CD4-positive, alpha-beta T cell treated with Interleukin-2 at 100 ng/mL for 4 hours (primary cell): ENCODE measurements at places on chromosomes 2 and 18.

- no peak for DNase-seq
These were observed 41.6 kb downstream of the LPIN1 start for GRCh38 chr2:11787991-11788390.

DNA sequence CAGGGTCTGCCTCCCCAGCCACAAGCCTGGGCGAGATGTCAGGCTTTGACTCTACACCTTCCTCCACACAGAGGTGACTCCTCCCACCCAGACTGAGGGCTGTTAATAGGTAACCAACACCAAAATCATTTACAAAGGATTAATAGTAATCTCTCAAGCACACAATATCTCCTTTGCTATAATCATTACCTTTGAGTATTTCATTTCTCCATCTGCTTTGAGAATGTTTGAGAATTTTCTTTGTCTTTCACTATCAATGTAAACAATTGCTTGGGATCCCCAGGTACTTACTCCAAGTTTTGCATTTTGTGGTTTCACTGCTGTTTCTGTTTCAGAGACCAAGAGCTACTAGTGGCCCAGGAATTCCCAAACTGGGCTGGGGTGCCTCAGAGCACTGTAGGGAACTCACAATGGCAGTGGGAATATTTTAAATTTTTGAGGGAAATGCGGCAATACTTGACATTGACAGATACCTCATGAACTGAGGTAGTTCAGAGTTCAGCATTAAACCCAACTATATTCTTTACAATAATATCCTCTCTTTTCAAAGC is 166.4 kb upstream of the MGAT5 start:
- DNase-seq, result no peak

DNA sequence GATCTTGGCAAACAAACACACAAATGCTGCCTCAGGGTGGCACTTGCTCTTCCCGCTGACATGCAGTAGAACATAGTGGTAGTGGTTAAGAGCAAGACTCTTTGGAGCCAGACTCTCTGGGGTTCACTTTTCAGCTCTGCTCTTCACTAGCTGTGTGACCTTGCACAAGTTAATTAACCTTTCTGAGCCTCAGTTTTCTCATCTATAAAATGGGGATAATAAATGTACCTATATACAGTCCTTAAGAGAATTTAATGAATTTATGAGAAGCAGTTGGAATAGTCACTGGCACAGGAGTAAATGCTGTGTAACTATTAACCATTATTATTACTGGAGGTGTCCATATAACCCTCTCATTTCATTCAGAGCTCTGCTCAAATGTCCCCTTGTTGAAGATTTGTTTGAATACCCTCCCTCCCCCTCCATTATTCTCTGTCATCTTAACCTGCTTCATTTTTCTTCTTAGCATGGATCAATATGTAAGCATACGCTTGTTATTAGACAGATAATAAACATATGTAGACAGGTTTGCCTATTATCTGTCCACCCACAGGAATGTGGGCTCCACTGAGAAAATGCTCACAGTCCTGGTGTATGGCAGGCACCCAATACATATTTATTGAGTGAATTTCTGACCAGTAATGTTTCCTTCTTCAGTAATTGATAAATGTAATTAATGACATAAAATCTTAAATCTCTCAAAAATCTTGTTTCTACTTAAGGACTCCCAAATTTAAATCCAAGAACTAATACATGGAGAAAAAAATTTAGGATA is 64.5 kb downstream of the TSPYL6 start:
- no peak for DNase-seq

GRCh38 chr2:200470230-200470629 is 39.6 kb downstream of the KCTD18 start:
- no peak for DNase-seq

DNA sequence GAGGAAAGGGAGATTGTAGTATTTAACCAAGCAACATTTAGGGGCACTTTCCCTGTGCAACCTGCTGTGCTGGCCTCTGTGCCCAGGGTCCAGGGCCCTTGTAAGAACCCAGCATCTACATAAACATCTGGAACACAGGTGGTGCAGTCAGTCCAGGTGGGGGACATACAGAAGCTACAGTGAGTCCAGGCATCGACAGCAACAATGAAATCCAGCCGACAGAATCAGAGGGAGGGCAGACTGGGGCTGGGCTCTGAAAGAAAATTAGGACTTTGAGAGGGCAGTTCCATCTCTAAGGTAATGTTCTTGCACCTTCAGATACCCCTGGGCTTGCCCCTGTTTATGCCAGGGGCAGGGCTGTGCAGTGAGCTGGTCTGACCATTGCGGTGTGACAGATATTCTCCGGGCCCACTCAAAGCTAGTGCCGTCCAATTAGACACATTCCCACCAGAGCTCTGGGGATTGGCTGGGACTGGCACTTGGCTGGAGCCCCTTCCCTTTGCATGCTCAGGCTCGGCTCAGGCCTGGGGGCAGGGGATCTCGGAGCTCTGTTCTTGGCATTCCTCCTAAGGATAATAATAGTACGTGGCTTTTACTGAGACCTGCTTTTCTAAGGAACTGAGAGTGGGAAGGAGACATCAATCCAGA is 5.4 kb downstream of the LBH start:
- no peak for DNase-seq

- DNase-seq, result no peak
These were observed 35.5 kb downstream of the ICOS start for GRCh38 chr2:203972066-203972465.

GRCh38 chr2:216016581-216016980 is 3.2 kb upstream of the MREG start:
- peak; percentile 15 for DNase-seq

DNA sequence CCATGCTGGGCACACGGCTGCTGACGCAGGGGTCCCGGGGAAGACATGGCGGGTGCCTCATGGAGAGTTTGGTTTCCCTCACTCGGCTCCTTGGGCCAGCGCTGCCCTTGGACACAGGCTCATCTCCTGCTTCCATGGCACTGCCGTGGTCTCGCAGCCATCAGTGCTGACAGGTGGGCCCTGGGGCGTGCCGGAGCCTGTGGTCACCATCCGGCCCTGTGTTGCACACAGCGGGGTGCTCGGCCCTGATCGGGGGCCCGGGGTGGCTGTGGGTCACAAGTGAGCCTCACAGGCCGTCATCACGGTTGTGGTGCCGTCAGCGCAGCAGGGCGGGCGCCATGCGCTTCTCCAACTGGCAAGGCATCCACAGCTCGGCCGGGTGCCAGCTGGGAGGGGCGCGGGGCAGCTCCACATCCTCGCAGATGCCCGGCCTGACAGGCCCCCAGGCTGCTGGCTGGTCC is 582 bp downstream of the RTP5 start:
- DNase-seq, result no peak

DNA sequence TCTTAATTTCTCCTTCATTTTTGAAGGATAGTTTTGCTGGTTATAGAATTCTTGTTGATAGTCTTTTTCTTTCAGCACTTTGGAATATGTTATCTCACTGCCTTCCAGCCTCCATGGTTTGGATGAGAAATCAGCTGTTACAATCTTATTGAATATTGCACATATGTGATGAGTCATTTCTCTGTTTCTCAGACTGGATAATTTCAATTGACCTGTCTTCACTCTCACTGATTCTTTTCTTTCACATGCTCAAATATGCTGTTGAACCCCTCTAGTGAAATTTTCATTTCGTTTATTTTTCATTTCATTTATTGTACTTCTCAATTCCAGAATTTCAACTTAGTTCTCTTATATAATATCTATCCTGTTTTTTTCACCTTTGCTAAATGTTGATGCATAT is 22.2 kb downstream of the PDK1 start:
- no peak for DNase-seq

- DNase-seq, result peak; percentile 43
These were observed 210.0 kb downstream of the RBM43 start for GRCh38 chr2:151051574-151052220.

- no peak for DNase-seq
These were observed 31.6 kb upstream of the CASP10 start for GRCh38 chr2:201151127-201151981.

- DNase-seq, result no peak
These were observed 1.2 kb downstream of the ZNF236 start for GRCh38 chr18:76823587-76824011.

DNA sequence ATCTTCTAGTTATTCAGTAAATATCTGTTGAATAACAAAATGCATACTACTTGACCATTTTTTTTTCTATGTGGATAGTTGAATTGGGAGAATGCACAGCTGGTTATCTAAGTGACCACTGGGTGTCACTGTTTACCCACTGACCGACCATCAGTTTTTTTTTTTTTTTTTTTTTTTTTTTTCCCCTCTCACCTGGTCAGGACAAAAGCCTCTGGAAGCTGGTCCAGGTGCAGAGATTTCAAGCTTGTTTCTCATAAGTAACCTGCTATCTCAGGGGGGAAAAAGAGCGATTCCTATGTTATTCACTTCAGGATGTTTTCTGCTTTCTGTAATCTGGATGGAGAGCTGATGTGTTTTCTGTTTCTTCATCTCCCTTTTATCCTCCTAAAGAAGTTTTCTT is 256.0 kb downstream of the DCDC2C start:
- DNase-seq, result no peak

- DNase-seq, result no peak
These were observed 19.6 kb upstream of the IL37 start for GRCh38 chr2:112891385-112891831.

DNA sequence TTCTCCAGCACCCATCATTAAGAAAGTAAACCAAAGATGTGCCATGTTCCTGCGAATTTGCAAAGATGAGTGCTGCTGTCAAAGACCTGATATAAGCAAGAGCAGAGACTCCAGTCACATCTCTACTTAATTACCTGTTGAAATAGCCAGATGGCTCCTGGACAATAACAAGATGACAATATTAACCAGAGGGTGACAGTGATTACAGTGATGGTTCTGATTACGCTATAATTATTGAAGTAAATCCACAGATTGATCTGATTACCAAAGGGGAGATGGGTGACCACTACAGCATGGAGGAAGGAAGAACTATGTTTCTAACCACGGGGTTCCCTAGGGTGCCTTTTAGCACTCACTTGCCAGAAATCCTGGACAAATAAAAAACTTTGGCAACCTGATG is 36.5 kb upstream of the AFF3 start:
- no peak for DNase-seq

DNA sequence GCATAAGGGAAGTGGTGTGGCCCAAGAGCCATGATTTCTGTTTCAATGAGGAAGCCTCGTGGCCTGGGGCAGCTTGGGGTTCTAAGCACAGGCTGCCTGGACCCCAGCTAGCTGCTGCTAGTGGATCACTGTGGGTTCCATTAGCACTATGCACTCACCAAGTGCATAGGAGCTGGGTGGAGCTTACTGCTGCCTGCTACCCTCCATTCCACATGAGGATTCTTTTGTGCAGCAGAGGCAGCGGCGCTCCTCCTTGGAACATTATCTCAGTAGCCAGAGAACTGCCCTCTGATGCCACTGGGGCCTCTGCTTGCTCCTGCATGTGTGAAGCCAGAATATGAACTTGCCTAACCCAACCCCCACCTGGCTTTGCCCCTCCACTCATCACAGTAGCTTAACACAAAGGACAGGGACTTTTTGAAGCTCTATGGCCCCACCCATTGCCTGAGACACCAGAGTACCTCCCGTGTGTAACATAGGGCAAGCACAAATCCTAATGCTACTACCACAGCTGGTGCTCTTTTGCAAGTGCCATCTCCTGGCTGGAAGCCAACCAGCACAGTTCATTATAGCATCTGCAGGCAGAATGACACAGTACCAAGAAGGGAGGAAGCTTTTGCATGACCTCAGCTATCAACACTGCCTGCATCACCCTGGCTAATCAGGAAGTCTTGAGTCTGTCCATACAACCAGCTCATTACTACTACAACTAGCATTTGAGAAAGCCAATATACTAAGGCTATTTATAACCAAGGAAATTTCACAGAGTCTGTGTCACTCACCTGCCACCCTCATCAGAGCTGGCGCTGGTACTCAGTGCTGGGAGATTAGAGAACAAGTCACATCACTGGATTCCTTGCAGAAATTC is 297.0 kb upstream of the GULP1 start:
- no peak for DNase-seq

GRCh38 chr2:238031751-238032150 is 29.1 kb upstream of the SCLY start:
- DNase-seq, result no peak

GRCh38 chr2:180709392-180710145 is 270.8 kb upstream of the UBE2E3 start:
- no peak for DNase-seq

DNA sequence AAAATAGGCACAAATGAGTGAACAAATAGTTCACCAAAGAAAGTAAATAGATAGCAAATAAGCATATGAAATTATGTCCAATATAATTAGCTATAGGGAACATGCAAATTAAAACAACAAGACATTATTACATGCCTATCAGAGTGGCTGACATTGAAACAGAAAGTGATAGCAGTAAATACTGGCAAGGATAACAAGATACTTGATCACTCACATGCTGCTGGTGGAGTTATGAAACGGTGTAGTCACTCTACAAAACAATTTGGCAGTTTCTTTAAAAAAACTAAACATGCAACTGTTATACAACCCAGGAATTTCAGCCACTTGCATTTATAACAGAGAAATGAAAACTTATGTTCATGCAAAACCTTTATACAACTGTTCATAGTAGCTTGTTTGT is 439.2 kb upstream of the ACVR2A start:
- DNase-seq, result peak; percentile 2

DNA sequence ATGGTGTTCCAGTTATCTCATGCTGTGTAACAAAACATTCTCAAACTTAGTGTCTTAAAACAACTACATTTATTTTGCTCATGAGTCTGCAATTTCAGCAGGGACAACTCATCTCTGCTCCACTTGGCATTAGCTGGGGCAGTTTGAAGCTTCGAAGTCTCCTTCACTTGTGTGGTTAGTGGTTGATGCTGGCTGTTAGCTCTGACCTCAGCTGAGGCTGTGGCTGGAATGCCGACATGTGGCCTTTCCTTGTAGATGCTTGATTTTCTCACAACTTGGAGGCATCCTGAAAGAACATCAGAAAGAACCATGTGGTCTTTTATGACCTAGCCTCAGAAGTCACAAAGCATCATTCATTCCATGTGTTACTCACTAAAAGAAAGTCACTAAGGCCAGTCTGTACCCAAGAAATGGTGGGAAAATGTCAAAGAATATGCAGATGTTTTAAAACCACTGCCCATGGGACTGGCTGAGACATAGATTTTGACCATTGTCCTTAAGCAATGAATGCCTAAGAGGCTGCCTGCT is 3.8 kb upstream of the TMSB10 start:
- DNase-seq, result no peak

- no peak for DNase-seq
These were observed 47.7 kb downstream of the SMAD7 start for GRCh38 chr18:48902856-48903601.

GRCh38 chr2:81670885-81671284 is 1366.3 kb upstream of the LRRTM1 start:
- DNase-seq, result no peak

DNA sequence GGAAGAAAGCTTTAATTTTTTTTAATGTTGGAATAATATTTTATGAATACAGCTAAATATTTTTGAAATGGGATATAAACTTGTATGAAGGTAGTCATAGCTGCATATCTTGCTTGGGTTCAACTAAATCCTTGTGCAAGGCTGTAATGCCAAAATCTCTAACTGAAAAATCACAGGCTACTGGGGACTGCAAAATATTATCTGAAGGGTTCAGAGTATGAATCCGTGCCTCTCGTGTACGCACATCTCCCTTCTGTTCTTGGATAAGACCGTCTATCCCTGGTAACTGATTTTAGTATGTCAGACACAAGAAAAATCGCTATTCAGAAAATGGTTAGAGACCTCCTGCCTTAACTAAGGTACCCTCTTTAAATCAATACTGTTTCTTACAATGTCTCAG is 71.8 kb downstream of the ACVR1 start:
- DNase-seq, result no peak
